NAMALWA (cell line): ENCODE measurements at places on chromosomes 4 and X.

- DNase-seq = no peak
These were observed 197.6 kb downstream of the SCFD2 start for GRCh38 chr4:53168228-53168627.

GRCh38 chr4:79676705-79677104, 268.7 kb upstream of the GK2 start:
- no peak for DNase-seq

GRCh38 chr4:20532116-20532790, 168.0 kb upstream of the PACRGL start:
- DNase-seq = no peak

GRCh38 chrX:103453655-103454054, 65.6 kb downstream of the RAB40A start:
- no peak for DNase-seq

GRCh38 chr4:8910100-8910821, 38.6 kb upstream of the HMX1 start:
- DNase-seq = no peak

GRCh38 chrX:39898147-39898546, 199.6 kb downstream of the BCOR start:
- no peak for DNase-seq

DNA sequence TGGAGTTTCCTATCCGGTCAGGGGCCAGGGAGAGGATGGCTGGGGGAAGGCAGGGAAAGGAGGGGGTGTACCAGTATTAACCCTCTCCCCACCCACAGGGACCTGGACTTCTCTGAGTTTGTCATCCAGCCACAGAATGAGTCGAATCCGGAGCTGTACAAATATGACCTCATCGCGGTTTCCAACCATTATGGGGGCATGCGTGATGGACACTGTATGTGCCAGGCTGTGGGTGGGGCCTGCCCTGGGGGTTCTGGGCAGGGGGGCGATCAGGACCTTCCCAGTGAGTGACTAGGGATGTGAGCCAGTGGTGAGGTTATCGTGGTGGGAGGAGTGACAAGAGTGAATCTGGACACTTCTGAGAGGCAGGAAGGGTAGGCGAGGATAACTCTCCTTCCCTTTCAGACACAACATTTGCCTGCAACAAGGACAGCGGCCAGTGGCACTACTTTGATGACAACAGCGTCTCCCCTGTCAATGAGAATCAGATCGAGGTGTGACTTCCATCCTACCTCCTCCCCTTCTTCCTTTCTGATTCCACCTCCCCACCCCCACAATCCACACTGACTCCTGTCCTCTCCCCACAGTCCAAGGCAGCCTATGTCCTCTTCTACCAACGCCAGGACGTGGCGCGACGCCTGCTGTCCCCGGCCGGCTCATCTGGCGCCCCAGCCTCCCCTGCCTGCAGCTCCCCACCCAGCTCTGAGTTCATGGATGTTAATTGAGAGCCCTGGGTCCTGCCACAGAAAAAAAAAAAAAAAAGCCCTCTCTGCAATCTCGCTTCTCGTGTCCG, 14.6 kb downstream of the USP11 start:
- no peak for DNase-seq

- DNase-seq = no peak
These were observed 97.8 kb downstream of the ZNF674 start for GRCh38 chrX:46447384-46447783.

- no peak for DNase-seq
These were observed 446 bp upstream of the FAM50A start for GRCh38 chrX:154443479-154443910.

- DNase-seq = no peak
These were observed 1.4 kb downstream of the CXXC4 start for GRCh38 chr4:104493081-104493831.

DNA sequence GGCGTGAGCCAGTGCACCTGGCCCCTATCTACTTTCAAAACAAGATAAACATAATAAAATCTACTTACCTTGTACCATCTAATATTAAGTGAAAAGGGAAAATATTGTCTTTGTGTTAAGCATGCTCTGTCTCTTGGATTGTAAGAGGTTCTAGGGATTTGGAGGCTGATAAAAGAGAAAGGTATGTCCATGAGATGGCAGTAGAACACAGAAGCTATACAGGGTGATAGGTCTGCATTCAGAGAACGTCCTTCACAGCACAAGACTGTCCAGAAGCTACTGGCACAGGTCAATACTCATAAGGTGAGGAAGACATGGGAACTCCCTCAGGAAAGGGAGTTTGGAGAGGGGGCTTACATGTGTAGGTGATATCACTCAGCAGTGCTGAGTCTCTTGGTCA, 135.5 kb downstream of the TMEM47 start:
- DNase-seq = peak; percentile 1

- DNase-seq = no peak
These were observed 419.1 kb upstream of the LCORL start for GRCh38 chr4:18440527-18441202.

DNA sequence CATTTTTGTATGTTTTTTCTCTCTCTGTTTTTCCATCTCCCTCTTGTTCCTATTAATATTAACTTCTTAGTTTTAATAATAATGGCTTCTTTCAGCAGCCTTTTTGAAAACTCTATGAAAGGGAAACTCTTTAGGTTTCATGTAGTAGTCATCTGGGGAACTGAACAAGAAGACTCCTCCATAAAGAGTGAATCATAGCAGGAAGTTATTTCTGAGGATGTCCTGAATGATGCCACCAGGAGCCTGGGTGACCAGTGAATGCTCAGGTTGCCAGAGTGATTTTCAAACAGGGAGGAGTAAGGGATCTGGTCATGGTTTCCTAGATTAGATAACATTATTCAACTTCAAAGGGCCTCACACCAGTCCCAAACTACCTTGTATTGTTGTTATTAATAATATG, 212.8 kb upstream of the PDE5A start:
- DNase-seq = no peak

DNA sequence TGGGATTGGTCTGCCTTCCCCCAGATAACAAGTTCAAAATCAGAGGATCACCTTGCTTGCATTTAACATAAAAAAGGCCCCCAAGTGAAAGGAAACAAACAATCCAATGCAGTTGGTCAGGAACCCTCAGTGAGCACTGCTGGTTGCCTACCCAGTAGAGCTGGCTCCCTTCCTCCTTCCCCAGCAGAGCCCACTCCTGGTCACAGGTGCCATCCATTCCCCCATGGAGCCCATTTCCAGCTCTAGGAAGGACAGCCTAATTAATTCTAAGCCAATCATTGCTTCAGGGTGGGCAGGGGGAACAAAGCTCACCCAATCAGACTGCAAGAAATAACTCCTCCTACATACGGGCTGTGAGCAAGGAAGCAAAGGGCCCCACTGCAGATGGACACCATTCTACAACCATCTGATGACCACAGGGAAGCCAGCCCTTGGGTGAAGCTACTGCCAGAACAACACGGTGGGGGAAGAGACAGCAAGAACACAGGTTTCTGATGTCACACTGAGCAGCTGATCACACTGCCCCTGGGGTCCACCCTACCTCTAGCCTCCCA, 86.5 kb downstream of the SH3KBP1 start:
- DNase-seq = no peak

- DNase-seq = no peak
These were observed 105.2 kb upstream of the FAM9A start for GRCh38 chrX:8906299-8906938.

GRCh38 chr4:186725469-186726425, 2.1 kb upstream of the FAT1 start:
- DNase-seq = no peak

- DNase-seq = no peak
These were observed 82.4 kb upstream of the ADGRG2 start for GRCh38 chrX:19204636-19205035.

DNA sequence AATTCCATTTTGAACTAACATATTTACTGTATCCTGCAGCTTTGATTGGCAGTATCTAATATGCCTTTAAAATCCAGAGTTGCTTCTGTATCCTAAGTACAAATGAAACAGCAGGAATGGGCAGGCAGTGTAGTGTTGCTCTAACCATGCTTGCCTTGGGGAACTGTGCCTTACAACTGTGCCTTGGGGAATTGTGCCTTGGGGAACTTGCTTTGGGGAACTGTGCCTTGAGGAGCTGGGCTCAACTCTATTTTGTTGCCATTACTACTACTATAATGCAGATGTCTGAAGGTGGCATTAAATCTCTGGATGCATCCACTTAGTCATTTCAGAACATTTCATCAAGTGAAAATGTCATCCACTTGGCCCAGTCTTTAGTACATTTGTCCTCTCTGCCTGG, 6.9 kb downstream of the CXCL3 start:
- DNase-seq = no peak
